ENCODE measurements at places on chromosomes 2 and 18.
A peak's percentile ranks its signal among the peaks of the same experiment; 100 is the strongest.

DNA sequence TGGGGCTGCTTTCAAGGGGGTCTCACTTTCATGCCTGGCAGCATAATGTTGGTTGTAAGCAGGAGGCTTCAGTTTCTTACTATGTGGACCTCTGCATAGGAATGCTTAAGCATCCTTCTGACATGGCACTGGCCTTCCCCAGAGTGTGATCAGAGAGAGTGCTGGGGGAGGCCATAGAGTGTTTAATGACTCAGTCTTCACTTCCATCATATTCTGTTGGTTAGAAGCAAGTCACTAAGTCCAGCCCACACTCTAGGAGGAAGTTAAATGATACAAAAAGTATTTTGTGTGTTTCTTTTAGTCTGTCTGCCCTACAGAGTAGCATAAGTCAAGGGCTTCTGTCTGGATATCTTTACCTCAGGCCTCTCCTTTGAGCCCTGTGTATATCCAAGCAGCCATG lies 64.9 kb downstream of the GALNT1 start:
- DNase-seq, result no peak

GRCh38 chr2:9419541-9419940 lies 3.8 kb downstream of the ITGB1BP1 start:
- no peak for DNase-seq

DNA sequence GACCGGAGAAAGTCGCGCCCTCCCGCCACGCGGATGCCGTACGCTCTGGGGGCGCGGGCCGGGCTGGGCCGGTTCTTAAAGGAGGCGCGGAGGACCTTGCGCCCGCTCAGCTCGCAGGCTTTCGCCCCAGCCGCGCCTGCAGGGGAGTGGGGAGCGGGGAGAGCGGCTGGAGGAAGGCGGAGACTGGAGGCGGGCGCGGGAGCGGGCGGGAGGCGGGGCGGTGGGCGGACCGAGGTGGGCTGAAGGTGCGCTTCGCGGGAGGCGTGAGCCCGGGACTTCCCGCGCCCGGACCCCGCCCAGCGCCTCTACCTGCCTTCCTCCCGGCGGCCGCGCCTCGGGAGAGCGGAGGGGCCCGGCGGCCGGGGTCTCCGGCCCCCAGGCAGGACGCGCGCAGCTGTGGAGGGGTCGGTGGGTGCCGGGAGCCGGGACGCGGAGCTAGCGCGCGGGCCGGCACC lies at the start of gene ADRA2B:
Gene ADRA2B, minus strand, starts transcription at position 148 of the 455 bp plus-strand sequence. CDS start 422 bp downstream, outside the sequence.
- peak; percentile 69 for DNase-seq

DNA sequence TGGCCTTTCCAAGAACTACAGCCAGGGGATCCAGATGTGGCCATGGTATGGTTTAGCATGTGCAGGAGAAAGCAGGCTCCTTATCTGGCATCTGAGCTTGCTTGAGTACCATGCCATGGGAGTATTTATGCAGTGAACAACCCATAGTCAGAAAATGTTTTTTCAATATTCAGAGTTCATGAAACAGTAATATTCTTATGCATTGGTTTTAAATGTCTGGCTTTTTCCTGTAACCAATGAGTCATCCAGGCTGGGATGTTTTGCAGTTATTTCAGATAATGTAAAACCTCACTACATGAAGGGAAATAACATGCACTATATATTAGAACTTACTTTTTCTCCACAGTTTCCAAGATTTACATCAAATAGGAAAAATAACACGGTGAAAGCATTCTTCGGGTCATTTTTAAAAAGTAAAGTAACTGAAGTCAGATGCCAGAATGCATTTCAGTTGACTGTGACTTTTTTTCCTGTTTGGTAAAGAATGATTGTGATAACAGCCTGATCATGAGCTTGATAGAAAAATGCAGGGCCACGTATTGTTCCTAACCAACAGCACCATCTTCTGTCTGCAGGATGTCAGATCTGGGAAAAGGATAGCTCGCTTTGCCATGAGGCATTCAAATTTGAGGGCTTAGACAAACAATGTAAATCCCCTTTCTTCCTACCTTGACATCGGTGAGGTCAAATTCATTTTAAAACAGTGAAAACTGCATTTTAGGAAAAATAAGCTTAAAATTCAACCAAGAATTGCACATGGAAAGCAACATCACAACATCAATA lies 152.8 kb downstream of the DSC3 start:
- no peak for DNase-seq

GRCh38 chr2:62383846-62384245 lies 122.1 kb downstream of the TMEM17 start:
- DNase-seq, result no peak

DNA sequence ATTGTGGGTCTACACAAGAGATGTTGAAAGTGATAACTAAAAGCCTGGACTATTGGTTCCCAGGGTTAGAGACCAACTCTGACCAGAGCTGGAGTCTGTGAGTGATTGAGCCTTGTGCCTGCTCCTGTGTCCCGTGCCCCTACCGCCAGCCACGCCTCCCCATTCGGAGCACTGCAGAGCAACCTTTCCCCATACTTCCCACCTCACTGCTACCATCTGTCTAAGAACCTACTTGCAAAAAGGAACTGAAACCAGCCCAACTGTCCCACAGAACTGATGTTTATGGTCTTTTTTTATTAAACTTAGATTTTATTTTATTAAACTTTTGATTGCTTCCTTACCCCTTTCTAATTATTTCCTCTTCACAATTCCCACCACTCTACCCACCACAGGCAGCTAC lies 300.3 kb upstream of the MGAT5 start:
- no peak for DNase-seq

- DNase-seq, result peak; percentile 7
Measured at GRCh38 chr2:148876202-148876594, 1.2 kb downstream of the KIF5C start.

DNA sequence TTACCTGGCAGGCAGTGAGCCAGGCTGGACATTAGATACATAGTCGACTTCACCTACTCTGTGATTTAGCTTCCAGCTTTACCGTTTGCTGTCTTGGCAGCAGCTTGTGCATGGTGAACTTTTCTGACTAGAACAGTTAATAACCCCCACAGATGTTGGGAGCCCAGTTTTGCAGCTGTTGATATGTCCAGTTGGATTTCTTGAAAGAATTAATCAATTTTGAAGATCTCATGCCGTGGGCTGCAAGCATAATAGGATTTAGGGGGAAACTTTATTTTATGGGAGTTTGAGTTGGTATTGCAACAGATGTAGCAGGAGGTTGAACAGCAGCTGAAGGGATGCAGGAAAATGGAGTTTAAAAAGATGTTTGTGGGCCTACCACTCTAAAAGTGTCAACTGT lies 13.8 kb downstream of the MYO1B start:
- DNase-seq, result no peak

DNA sequence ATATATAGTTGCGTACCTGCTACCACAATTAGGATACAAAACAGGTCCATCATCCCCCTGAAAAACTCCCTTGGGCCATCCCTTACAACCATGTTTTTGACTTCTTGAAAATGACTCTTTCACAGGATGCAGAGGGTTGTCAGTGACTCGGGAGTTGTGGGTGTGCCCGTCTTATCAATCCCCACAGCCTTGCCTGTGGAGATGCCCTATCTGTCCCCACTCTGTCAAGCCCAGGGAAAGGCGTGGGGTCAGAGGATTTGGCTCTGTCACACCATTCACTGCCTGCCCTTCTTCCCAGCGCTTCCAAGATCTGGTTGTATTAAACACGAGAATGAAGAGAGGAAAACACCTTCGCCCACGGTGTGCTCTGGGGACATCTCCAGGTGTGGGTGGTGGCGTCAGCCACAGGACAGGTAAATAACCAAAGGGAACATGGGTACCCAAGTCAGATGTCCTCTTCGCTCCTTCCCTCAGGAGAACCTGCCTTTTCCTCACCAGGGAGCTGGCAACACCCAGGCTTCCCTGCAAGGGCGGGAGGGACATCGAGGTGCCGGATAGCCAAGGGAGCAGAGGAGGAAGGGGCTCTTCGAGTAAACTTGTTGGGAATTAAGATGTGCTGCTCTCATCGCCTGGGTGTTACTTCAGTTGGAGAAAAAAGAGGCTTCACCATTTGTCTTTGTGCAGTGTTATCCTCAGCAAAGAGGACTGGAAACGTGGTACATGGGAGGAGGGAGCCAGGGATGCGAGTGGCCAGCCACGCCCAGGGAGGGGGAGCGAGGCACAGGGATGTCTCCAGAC lies 100.3 kb downstream of the B3GNT2 start:
- no peak for DNase-seq

GRCh38 chr2:143486976-143487375 lies 357.8 kb downstream of the ARHGAP15 start:
- DNase-seq, result no peak

GRCh38 chr18:21389283-21389682 lies 147.3 kb downstream of the GREB1L start:
- DNase-seq, result no peak

DNA sequence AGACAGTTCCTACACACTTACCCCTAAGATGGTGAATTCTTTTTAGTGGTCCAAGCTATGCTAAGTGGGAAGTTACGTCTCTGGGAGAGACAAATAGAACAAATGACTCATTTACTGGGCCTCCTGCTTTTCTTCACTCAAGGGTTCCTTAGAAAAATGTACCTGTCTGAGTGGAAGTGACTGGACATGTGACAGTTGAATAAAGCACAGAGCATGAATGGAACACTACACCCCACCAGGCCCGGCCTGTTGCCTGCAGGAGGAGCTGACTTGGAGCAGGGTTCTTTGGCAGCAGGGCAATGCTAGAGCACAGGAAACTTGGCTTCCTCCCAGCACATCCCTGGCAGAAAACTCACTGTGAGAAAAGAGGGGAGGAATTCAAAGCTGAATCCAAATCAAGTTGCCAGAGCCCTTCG lies 451.0 kb upstream of the SETBP1 start:
- DNase-seq, result no peak

- DNase-seq, result no peak
Measured at GRCh38 chr2:198144660-198145059, 340.3 kb downstream of the PLCL1 start.

DNA sequence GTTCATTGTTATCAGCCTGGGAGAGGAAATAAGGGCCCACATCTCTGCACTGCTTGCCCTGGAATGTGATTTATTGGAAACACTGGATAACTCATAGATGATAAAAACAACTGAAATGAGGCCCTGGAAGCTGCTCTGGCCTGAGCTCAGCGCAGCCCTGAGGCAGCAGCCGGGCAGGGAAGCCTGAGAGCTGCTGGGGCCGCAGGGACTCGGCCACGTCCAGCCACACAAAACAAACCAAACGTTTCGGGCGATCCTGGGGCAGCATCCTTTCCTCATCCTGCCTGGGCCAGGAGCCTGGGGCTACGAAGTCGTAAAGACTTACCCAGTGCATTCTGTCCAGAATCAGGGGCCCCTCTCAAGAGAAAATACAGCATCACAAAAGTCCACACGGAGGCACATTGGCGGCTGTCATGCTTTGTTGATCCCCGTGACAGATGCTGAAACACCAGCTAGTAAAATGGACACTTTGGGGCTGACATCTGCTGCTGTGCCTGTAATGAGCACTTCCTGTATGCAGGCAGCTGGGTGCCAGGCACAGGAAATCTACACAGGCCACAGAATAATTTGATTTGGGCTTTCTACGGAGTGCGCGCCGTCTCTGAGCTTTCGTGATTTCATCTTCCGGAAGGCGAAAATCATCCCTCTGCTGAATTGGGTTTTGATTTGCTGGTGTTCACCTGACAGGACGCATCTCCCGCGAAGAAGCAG lies 250.6 kb downstream of the EIPR1 start:
- peak; percentile 2 for DNase-seq

- no peak for DNase-seq
Measured at GRCh38 chr2:146986161-146986560, 858.7 kb upstream of the ACVR2A start.

GRCh38 chr18:1760901-1761300 lies 810.4 kb downstream of the METTL4 start:
- no peak for DNase-seq

- no peak for DNase-seq
Measured at GRCh38 chr2:127512362-127512761, 13.9 kb downstream of the IWS1 start.

DNA sequence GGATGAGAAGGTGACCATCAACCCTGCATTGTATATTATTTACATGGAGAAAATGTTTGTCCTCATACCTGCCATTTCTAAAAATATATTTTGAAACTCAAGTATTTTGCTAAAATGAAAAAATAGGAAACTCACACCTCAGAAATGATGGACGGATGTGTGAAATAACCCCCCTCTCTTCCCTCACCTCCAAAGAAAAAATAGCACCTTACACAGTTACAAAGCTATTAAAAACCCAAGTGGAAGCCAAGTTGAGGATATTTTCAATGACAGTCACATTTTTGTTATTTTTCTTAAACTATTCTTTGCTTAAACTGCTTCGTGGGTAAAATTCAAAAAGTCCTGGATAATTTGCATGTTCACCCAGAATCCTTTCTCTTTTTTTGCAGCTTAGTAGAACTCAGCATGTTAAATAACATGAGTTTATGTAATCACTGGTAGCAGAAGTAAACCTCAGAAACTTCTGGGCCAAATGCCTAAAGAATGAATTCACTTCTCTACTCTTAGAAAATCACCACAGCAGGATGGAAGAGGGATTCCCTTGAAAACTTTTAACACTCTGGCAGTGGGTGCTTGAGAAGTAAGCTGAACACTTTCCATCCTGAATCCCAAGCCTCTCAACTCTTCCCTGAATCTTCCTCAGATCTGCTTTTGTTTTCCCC lies 768 bp downstream of the DSC1 start:
- no peak for DNase-seq
